ENCODE measurements at places on chromosomes 6 and 20.

GRCh38 chr6:154606457-154606856 lies 96.0 kb upstream of the CNKSR3 start:
- DNase-seq: no peak

DNA sequence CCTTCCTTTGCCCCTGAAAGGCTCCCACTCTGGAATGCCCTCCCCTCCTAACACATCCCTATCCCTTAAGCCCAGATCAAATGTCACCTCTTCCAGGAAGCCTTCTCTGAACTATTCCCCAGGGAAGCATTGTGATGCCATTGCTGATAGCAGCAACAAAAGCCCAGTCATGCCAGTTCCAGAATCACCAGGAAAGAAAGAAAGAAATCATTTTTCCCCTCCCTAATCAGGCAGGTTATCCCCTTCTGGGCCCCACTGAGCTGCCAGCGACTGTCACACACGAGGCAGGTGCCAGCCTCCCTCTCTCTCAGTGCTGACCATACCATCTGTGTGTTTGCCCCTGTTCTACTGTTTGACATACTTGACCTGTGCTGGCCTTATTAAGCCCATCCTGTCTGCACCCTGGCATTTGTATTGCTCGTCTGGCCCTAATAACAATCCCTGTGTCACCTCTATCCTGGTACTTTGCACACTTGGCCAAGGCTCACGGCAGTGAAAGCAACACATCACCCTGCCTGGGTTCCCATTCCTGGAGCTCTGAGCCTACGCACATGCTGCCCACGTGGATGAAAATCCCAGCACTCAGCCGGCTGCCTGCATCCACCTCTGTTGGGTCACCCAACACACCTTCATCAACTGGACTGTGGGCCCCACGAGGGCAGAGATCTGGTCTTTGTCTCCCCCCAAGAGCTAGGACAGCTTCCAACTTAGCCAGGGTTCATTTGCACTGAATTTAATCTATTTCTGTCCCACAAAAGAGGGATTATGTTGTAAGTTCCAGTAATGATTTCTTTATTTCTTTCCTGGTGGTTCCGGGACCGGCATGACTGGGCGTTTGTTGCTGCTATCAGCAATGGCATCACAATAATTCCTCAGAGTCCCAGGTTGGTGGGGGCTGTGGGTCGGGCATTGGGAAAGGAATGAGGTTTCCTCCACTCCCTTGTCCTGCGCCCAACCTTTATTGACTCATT lies 5.3 kb upstream of the BPIFB1 start:
- no peak for DNase-seq

- DNase-seq: peak; percentile 4
These were observed 190.9 kb downstream of the MAFB start for GRCh38 chr20:40497899-40498691.

GRCh38 chr20:31718952-31719643 lies 3.6 kb downstream of the BCL2L1 start:
- DNase-seq: no peak

DNA sequence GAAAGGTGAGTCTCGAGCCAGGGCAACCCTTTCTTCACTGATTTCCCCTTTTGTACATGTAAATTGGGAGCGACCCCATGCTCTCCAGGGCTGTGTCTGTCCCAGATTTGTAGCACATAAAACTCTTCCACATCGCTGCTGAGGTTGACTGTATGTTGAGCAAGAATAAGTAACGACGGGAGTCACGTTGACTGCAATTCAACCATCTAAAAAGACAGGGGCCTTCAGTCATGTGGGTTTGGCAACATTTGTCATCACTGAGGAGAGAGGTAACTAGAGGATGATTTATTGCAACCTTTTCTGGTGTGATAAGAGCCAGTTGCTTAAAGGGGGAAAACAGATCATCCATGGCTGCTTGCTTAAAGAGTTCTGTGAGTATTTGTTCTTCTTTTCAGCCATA lies 159.4 kb upstream of the SULF2 start:
- DNase-seq: no peak

DNA sequence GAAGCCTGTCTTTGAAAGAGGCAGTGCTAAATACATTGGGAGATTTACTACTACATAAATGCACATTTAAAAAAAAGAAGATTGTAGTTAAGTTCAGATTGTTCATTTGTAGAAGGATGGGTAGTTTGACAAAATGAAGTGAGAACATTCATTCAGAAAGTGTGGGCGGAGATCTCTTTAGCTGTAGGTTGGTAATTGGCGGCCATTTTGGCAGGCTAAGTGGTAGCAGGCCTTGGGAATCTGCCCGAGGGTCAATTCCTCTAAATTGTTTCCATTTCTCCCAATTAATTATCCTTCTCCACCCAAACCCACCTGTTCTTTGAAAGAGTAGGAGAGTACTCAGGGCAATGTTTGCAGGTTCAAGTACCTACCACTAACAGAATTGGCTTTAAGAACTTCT lies 17.9 kb downstream of the SOX4 start:
- no peak for DNase-seq

DNA sequence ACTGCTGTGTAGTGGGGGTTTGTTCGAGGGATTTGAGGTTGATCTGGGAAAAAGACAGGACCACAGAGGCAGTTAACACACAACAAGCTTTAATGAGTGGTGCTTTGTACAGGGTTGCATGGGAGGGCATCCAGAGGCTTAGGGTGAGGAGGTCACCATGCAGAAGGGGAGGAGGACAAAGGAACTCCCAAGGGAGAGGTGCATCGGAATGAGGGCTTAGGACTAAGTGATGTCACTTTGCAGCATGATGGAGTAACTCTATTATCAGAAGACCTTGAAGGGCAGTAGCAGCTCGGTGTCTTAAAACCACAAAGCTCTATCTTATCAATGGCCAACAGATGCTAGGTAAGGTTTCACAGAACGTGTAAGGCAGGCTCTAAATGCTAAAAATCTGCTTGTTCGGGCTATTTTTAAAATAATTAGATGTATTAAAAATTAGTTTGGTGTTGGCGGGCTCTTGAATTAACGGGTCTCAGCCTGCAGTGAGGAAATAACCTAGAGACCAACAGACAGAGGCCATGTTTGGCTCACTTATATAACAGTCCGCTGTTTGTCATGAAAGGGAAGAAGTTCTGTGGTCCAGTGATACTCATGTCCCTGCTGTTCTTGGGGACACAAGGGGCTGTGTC lies 37.9 kb downstream of the MAN1A1 start:
- DNase-seq: no peak

DNA sequence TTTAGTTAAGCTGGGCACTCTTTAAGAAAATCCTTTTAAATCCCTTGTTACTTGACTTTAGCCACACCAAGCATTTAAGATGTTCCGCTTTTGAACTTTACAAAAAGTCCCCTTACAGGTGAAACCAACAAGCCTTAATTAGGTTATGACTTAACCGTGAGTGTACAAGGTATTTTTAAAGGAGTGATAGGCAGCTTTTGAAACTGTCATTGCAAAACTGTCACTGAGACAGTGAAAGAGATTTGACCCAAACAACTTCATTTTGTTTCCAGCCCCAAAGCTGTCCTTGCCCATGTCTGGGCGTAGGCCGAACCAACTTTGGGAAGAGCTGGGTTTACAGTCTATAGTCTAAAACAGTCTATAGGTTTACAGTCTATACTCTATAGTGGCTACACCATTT lies 305.4 kb downstream of the FARS2 start:
- no peak for DNase-seq
